Stimulated activated CD4-positive, alpha-beta T cell treated with anti-CD3 and anti-CD28 coated beads, Interleukin-4, amount 100 ng/mL, for 1 hour (primary cell): ENCODE measurements at places on chromosomes 7 and 10.

DNA sequence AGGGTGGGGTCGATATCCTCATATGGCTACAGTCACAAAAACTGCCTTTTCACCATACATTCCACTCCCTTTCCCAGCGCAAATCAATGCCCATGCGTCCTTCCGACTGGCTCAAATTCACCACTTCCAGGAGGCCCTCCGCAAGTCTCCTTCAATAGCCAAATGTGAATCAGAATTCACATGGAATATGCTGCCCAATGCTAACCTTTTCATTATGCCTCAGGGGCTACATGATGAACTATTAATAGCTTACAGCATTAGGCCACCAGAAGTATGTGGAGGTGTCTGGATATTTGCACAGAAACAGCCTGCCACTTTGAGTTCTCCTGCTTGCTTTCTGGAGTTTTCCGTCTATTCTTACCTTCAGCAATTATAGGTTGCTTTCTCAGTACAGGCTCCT is 27.7 kb downstream of the RGS10 start:
- DNase-seq, result no peak

GRCh38 chr7:97078023-97078969 is 39.2 kb upstream of the SDHAF3 start:
- DNase-seq, result no peak

GRCh38 chr10:30039988-30040387 is 19.4 kb downstream of the JCAD start:
- no peak for DNase-seq

GRCh38 chr10:88245974-88246511 is 337.1 kb downstream of the RNLS start:
- DNase-seq, result no peak

DNA sequence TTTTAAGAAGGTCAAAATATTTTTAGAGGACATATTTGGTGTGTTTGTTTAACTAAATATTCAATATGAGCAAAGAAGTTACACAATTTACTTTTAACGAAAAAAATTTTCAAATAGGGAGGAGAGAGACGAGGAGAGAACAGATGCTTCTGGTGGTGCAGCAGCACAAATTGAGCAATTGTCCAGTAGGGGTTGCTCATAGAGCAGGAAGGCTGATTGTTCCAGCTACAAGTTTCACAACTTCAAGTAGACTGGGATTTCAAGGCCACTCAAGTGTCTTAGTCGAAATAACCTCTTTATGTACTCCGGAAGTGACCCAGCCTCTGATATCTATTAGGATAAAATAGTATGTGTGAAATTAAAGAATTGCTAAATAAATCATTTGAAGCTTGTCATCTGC is 197.9 kb downstream of the HDAC9 start:
- no peak for DNase-seq

DNA sequence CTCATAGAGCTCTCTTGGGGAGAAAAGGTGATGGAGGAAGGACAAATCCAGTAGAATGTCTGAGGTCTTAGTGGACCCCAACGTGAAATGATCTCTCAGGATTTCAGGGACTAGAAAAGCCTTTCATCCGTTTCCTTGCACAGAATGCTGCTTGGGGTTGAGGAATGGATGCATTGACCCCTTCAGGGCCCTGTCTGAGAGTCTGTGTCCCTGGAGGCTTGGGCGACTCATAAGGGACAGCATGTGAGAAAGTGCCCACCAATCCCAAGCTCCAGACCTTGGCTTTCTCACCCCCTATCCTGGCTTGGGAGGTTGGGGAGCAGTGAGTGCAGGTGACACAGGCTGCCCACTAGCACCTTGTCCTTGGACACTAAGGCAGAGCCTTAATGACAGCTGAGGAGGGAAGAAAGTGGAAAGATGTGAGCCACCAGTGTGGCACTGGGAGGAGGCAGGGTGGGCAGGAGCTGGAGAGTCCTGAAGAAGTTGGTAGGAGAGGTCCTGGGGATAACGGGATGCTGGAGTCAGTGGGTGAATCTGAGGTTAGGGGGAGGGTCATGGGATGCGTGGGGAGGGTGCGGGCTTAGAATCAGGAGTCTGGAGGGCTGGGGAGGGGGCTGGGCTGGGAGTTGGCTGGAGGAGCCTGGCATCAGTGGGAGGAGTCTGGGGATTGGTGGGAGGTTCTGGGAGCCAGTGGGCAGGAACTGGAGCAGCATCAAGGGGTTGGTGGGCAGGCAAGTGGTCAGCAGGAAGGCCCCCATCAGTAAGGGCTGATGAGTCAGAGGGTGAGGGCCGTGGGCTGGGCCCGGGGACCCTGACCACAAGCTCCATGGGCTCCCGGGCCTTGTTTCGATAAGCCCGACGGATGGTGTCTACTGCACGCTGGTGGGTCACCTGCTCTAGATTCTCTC is 8.6 kb downstream of the LZTS2 start:
- no peak for DNase-seq

DNA sequence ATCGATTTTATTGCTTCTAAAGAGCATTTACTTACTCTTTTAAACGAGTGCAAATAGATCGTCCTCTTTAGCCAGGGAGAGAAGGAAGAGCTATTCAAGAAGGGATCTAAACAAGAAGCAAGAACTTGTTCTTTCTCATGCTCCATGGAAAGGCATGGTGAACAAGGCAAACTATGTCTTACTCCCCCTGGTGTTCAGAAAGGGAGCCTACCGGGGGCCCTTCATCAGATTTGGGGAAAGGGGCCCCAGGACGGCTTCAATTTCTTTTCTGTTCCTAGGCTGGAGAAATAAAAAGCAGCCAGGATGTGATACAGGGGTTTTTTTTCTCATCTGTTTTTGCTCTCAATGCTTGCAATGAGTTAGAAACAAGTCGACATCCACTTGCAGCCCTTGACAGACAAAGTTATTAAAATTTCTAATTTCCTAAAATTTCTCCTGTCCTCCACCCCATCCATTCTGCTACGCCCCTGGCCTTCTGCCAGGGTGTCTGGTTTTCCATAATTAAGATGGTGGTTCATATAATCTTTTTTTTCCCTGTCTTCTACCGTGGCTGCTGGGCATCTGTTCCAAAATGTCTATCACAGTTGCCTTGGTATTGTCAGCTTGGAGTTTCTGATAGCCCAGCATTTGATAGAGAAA is 214.4 kb downstream of the CREB5 start:
- DNase-seq, result peak; percentile 5

DNA sequence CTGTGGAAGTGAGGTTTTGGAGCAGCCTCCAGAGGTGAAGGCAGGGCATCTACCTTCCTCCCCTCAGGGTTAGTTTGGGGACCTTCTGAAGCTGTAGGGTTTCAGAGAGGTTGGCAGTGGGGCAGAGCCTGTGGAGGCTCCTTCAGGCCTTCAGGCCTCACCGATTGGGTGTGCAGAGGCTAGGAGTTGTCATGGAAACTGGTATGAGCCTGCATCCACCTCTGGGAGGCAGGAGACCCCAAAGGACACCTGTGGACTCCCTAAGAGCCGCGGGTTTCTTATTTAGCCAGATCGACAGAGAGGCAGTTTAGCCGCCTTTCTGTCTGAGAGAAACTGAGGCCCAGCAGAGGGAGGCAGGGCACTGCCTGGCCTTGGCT is 2.0 kb downstream of the LZTS2 start:
- DNase-seq, result no peak

DNA sequence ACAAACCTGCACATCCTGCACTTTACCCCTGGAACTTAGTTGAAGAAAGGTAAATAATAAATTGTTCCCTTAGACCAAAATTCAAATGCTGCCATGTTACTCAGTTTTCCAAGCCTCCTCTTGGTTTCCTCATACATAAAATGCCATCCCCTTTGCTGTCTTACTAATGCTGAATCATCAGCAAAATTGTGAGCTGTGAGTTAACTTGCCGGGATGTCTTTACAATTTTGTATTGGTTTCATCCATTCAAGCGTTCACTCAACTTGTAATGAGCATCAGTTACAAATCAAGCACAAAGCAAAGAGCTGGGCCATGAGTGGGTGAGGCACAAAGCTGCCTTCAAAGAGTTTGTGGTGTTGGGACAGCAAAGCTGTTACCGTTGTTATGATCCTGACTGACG is 395.8 kb upstream of the ZMIZ1 start:
- DNase-seq, result no peak

- DNase-seq, result no peak
Measured at GRCh38 chr7:45253368-45253767, 95.8 kb downstream of the RAMP3 start.

- DNase-seq, result no peak
Measured at GRCh38 chr7:97422046-97422445, 304.5 kb downstream of the SDHAF3 start.

DNA sequence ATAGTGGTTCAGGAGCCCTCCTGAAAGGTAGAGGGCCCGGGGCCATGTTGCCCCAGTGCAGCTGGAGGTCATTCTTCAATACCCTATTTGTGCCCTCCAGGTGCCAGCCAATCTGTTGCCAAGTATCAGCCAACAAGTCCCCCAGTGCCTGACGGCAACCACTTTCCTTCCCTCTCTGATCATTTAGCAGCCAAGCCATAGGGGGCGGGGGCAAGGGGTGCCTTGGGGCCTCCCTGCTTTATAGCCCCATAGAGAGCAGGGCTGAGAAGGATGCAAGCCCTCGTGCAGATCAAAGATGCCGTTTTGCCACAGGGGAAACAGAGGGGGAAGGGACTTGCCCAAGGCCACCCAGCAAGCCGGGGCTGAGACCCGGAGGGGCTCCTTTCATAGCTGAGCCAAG is 149.0 kb upstream of the CHST15 start:
- DNase-seq, result no peak

DNA sequence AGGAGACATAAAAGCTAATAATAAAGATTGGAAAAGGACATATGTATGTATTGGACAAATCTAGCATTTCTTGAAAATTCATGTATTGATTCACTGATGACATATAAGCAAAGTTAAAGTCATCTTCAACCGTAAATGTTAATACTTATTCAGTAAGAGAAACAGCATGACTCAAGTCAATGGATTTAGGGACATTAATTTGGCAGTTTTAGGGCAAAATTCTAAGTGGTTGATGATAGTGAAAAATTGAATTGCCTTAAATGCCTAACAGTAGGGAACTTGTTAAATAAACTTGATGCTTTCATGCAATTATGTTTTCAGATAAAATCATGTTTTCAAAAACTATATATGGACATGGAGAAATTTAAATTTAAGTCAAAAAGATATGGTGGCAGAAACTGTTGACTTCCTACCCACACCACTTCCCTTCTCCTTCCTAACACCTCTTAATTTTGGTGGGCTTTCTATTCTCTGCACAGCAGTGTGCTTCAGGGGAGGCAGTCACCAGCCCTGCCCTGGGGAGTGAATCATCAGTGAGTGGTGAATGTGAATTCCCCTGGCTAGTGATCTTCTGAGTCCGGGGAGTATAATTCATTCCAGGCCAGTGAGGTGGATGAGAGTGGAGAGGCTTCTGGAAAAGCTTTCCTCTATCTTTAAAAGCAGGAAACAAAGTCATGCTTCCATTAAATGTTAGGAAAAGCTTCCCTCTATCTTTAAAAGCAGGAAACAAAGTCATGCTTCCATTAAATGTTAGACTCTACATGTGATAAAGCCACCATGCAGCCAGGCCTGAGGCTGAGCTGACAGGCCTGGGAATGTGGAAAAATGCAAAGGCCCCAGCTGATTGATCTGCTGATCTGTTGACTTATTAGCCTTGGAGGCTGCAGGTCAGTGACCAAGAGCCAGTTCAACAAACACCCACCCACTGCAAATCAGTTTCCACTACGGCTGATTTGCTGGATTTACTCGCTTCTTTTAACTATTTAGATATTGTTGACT is 25.2 kb upstream of the ITGB1 start:
- peak; percentile 8 for DNase-seq

GRCh38 chr10:110310741-110311140 is 6.0 kb upstream of the SMNDC1 start:
- no peak for DNase-seq

DNA sequence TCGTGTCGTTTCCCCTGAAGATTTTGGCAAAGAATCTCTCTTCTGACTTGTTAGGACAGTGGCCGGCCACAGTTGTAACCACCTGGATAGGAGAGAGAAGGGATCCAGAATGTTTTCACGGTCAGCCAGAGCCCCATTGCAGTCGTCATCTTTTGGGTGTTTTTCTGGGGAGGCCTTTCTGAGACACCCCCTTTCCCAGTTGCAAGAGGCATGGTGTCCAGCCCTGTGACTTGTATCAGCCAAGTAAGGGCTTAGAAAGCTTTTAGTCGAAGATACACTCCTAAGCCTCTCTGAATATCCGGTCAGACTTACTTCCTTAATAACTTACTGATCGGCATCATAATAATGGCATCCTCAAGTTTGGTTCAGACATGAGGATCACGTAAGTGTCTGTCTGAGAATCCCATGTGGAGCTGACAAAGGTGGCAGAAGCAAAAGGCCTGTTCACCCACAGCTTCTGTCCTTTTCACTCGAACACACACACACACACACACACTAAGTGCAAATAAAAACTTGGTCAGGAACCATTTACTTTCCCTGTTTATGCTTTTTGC is 435.7 kb upstream of the GALNT17 start:
- DNase-seq, result no peak

GRCh38 chr7:91287371-91288084 is 23.3 kb downstream of the FZD1 start:
- no peak for DNase-seq

- no peak for DNase-seq
Measured at GRCh38 chr7:55081472-55082227, 62.8 kb downstream of the EGFR start.

GRCh38 chr10:61990761-61991135 is 89.2 kb downstream of the ARID5B start:
- DNase-seq, result no peak

DNA sequence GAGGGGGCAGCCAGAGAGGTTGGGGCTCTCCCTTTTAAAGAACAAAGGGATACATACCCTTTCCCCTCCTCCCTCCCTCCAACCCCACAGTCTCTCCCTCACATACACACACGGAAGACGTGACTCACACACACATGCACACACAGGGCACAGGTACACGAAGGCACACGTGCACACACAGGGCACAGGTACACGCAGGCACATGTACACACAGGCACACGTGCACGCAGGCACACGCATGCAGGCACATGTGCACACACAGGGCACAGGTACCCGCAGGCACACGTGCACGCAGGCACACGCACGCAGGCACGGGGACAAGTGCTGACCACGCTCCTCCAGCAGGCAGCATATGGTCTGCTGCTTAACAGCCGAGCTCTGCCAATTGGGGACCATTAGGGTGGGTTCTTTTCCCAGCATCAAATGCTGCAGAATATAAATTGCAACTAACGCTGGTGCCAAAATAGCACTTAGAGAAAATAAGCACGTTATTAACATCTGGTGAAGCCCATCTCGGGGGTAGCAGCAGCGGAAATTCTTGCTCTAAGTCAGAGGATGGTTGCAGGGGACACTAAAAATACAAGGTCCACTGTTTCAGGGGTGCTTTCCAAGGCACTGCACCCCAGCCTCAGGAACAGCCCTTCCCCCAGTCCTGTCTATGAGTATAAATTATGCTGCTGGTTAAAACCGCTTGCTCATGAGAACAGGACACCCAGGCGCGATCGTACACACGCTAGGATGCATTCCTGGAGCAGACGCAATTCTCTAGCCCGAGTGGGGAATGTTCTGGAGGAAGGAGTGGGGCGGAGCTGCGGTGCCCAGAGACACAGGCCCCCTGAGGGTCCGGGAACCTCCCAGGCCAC is 55.2 kb upstream of the TNRC18 start:
- DNase-seq, result no peak

DNA sequence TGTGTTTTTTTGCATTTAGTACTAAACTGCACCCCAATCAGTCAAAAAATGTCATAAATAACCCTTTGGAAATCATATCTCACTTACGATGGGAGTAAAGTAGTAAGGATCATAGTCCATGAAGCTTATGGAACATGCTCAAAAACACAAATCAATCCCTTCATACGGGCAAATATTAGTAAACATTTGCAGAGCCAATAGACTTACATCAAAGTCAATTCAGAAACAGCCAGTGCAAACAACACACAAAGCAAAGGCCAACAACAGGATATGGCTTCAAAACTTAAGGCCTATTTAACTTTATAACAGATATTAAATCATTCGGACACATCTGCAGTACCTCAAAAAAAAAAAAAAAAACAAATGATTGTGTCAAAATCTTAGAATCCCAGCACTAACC is 32.1 kb downstream of the SGCE start:
- DNase-seq, result no peak
